Left lobe of liver (tissue), 2 donors: ENCODE measurements at places on chromosomes 3 and 15.

- DNase-seq = no peak
Observed at GRCh38 chr15:28112101-28112760, 13.1 kb upstream of the OCA2 start.

DNA sequence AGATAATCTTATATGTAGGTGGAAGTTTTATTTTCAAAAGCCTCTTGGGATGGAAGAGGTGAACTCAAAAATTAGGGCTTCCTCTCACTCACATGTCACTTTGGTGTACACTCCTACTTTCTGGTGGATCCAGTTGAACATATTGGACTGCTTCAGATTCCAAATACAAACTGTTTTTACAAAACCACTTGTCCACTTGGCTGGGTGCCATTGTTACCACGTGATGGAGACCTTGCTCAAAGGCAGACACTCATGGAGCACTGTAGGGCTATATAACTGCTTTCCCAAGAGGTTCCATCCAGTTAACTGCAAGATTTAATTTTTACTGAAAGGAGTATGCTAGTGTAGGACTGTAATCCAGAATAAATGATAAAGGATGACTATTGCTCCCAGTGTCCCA lies 307.0 kb downstream of the EPHA6 start:
- DNase-seq = no peak

GRCh38 chr3:53147903-53148400 lies 13.1 kb upstream of the PRKCD start:
- no peak for DNase-seq

- DNase-seq = no peak
Observed at GRCh38 chr3:168705412-168705811, 609.7 kb upstream of the GOLIM4 start.

- DNase-seq = no peak
Observed at GRCh38 chr15:66961901-66962300, 103.5 kb upstream of the SMAD3 start.

DNA sequence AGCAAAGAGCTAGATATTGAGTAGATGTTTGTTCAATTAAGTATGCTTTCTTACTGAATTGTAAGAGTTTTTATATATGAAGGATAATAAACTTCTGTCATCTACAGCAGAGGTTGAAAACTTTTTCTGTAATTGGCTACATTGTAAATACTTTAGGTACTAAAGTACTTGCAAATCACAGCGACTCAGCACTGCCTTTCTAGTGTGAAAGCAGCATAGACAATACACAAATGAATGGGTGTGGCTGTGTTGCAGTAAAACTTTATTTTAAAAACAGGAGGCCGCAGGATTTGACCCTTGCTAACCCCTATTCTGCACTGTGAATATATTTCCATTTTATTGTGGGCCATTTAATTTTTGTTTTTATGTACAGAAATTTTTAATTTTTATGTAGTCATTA lies 104.3 kb upstream of the TMC3 start:
- DNase-seq = no peak

DNA sequence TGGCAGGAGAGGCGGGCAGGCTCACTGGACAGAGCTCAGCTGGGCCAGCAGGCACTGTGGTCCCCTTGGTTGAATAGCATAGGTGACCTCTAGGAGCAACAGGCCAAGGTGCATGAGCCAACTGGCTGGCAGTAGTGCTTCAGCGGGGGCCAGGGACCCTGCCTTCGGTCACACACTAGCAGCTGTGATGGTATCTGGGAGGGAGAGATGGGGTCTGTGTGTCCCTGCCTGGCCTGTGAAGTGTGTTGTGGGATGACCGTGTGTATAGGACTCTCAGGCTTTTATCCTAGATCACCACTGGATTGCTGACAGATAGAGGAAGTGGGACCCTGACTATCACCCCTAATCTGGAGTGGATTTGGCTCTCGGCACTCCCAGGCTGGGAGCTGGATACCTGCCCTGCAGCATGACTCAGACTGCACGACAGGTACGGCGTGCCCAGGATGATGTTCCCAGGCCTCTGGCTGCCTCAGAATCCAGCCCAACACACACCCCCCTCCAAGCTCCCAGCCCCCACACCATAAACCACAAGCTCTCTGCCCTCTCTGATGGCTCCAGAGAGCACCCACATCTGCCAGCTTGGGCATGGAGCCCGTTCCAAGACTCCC lies 7.8 kb downstream of the RPS17 start:
- DNase-seq = no peak
